SHP77 treated with DMSO at 0.1 percent for 48 hours (cell line): ENCODE measurements at places on chromosomes 5 and 9.

DNA sequence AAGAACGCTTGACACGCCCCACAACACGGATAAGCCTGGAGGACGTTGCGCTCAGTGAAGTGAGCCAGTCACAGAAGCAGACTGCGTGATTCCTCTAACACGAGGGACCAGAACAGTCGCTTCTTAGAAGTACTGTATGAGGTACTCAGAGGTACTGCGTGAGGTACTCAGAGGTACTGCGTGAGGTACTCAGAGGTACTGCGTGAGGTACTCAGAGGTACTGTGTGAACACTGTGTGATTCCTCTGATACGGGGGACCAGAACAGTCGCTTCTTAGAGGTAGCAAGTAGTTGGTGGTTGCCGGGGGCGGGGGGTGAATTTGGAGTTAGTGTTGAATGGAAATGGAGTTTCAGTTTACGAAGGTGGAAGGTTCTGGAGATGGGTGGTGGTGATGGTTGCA is 5.8 kb downstream of the NDUFS6 start:
- no peak for DNase-seq

GRCh38 chr9:106752581-106752980 is 110.4 kb upstream of the ZNF462 start:
- DNase-seq = no peak

GRCh38 chr9:83239747-83240146 is 176.8 kb upstream of the RASEF start:
- no peak for DNase-seq

DNA sequence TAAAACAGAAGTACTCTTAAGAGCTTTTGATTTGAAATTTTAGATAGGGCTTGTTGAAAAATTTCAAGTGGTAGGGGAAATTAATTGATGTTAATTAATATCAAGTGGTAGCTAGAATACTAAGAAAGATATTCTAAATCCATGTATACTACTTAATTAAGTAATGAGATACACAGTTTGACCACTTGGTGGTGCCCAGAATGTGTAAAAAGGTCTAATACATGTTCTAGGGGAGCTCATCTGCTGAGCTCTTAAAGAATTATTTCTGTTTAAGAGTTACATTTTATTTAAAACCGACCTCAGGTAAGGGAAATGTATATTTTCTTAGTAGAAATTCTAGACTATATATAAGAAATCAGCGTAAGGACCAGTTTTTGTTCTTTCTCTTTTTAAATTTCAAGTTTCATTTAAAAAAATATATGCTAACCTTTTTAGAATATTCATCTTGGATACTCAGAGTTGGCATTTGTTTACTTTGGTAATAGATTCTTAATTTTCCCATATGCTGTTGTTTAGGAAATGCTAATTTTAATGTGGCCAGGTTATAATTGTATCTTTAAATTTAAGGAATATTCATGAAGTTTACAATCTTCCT is 61.5 kb downstream of the LNPEP start:
- peak; percentile 27 for DNase-seq

DNA sequence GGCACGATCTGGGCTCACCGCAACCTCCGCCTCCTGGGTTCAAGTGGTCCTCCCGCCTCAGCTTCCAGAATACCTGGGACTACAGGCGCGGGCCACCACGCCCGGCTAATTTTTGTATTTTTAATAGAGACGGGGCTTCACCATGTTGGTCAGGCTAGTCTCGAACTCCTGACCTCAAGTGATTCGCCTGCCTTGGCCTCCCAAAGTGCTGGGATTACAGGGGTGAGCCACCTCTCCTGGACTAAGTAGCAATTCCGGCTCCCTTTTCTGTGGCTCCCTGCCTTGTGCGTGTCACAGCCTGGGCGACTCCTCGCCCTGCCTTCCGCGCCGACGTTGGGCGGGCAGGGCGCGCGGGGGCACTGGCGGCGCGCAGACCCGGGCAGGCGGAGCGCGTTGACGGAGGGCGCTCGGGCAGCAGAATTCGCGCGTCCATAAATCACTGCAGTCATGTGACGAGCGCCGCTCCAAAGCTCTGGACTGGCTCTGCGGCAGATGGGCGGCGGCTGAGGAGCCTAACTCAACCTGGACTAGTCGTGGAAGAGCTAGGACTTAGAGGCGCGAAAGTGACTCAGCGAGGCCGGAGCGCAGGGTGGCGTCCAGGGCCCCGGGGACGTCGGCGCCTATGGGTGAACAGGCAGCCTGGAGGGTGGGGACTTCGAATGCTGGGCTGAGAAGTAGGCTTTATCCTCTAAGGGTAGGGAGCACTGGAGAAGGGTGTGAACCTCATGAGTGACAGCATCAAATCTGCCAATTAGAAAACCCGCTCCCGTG is 1.4 kb upstream of the CIZ1 start:
- DNase-seq = peak; percentile 85

GRCh38 chr5:145124806-145125205 is 710.3 kb downstream of the PRELID2 start:
- no peak for DNase-seq

DNA sequence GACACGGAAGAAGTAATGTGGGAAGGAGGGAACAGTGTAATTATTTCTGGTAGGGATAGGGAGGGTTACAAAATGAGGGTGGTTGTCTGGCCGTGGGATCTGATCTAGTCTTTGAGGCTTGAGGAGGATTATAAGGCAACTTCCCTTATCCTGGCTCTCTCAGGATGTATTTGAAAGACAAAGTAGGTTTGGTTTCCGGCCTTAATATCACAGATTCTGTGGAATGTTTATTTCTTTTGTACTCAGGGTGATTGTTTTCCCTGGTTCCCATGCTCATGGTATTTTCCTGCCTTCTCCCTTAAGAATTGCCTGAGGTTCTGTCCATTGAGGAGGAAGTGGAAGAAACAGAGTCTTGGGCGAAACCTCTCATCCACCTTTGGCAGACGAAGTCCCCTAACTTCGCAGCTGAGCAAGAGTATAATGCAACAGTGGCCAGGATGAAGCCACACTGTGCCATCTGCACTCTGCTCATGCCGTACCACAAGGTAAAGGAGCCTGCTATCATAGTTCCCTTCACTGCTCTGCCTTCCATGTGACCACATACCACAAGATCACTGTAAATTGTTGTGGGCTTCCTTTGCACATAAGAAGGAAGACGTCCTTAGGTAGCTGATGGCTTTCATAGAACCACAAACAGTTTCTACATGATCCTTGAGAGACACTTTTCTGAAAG is 253.8 kb downstream of the KDM4C start:
- no peak for DNase-seq

GRCh38 chr5:36089989-36090388 is 23.3 kb upstream of the UGT3A2 start:
- no peak for DNase-seq

DNA sequence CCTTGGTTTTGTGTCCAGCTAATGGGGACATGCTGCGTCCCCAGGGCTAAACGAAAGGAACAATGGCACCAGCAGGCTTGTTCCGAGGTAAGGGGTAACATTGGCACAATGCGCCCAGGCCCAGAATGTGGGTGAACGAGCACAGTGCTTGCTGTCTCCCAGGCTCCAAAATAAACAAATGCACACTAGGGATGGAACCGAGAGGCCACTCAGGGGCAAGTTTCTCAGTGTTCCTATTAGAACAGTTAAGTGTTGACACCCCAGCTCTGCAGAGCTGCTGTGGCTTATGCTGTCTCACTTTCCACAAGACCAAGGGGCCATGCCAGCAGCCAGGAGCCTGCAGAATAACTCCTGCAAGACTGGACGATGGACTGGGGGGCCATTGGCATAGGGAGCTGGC is 492.4 kb downstream of the GADD45G start:
- DNase-seq = no peak

- DNase-seq = no peak
Measured at GRCh38 chr9:37511016-37512010, 25.6 kb downstream of the POLR1E start.

GRCh38 chr9:121699571-121700164 is 48.2 kb downstream of the DAB2IP start:
- no peak for DNase-seq

- no peak for DNase-seq
Measured at GRCh38 chr5:61120534-61120933, 41.7 kb downstream of the SMIM15 start.

DNA sequence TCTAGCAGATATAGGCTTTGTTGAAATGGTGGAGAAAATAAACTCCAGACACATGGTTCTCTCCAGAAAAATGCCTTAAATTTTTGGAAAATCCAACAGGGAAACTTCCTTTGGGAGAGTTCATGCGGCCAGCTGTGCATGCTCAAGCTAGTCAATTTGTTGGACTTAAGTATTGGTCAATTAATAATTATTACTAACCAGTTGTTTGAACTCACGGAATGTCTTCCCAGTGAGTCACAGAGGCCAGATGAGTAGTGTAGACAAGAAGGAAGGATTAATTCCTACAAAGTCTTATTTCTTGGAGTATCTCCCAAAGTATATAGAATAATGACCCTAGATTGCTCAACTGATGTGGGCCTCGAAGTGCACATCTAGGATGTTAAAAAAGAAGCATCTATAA is 103.6 kb downstream of the MACIR start:
- no peak for DNase-seq

GRCh38 chr9:1083325-1083913 is 33.3 kb downstream of the DMRT2 start:
- no peak for DNase-seq

DNA sequence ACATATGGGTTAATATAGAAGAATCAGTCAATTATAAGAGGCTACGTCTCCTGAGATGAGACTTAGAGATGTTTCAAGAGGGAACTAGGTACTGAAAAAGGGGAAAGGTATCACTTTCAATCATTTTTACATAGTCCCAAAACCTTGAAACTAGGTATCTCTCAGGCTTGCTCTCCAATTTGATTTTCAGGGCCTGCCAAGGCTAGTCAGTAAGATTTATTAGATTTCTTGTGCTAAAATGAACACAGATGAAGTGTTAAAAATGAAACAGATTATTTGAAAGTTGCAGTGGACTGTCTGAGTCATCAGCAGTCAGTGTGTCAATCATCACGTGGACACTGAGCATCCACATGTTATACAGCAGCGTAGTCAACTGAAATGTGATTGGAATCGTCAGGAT is 591.1 kb downstream of the DTWD2 start:
- no peak for DNase-seq

DNA sequence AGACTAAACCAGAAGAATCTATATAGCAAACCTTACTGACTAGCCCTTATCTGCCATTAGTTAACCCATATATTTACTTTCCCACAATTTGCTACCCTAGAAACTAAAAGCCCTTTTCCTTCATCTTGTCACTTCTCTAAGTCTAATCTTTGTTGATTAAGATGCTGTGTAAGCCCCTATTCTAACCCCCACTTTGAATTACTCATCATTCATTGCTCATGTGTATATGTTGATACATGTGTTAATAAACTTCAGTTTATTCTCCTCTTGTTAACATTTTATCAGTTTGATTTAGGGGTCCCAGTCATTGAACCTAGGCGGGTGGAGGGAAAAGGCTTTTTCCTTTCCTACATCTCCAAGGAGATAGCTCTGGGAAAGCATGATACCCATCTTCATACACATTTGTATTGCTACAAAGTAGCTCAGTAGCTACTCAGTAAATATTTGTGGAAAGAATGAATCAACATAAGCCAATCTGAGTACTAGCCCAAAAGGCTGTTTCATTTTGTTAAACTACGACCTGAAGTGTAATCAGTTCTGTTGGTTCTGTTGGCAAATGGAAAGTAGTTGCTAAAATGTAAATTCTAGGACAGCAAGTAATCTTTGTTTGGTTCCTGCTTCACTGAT is 35.1 kb upstream of the NDFIP1 start:
- DNase-seq = no peak

DNA sequence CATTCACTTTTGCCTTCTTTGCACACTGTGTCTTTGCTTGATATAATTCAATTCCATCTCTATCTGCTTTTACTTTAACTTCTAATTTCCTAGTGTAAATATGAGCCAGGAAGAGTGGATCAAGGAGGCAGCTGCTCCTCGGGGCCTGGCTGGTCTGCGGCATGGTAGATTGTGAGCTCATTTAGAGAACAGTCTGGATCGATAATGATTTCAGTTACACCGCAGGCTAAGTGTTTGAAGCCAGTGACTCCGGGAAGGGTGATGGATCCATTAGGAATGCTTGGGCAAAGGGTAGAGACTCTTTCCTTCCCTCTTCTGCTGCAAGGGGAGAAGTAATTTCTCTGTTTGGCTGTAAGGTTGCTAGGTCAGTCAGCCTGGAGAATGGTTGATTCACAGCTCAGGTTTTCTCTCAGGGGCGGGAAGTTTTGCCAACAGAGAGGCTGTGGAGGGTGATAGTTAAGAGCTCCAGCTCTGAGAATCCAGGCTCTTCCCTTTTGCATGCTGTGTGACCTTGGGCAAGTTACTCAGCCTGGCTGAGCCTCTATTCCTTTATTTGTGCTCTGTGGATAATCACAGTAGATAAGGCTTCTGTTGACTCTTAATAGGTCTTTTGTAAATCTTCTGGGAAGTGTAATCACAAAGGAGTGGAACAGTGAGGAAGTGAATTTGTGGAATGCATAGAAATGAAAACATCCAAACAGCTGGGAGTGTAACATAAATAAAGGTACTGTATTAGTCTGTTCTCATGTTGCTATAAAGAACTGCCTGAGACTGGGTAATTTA is 99.1 kb downstream of the PTTG1 start:
- DNase-seq = no peak

GRCh38 chr5:162227075-162227474 is 159.5 kb downstream of the GABRG2 start:
- no peak for DNase-seq

GRCh38 chr9:110742741-110743371 is 74.3 kb downstream of the MUSK start:
- no peak for DNase-seq

GRCh38 chr5:72468024-72468423 is 39.2 kb downstream of the ZNF366 start:
- no peak for DNase-seq

DNA sequence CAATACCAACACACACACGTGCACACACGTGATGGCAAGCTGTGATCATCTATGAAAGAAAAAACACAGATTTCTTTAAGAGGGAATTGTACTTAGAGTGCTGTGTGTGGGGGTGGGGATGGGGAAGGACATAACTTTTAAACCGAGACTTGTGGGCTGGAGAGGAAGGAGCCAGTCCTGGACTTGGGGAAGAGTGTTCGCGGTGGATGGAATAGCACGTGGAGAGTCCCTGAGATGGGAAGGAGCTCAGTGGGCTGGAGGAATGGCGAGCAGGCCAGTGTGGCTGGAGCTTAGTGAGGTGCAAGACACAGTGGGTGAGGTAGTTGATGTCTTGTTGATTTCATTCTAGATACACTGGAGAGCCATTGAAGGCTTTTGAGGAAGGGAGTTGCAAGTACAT is 78.5 kb downstream of the RGS3 start:
- DNase-seq = no peak

DNA sequence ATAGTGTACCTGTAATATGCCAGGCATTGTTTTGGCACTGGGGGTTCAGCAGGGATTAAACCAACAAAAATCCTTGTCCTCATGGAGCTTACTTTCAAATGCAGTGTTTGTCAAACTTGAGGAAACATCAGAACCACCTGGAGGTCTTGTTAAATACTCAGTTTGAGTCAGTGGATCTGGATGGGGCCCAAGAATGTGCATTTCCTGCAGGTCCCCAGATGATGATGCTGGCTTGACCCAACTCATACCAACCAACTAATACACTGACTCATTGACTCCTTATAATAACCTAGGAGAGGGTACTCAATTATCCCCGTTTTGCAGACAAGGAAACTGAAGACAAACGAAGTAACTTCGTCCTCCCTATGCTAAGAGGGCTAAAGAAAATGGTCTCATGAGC is 11.3 kb downstream of the WWC1 start:
- DNase-seq = no peak

- DNase-seq = no peak
Measured at GRCh38 chr9:121958530-121958929, 134.6 kb downstream of the TTLL11 start.
